Kidney tubule cell (primary cell): ENCODE measurements at places on chromosomes 5 and 9.

DNA sequence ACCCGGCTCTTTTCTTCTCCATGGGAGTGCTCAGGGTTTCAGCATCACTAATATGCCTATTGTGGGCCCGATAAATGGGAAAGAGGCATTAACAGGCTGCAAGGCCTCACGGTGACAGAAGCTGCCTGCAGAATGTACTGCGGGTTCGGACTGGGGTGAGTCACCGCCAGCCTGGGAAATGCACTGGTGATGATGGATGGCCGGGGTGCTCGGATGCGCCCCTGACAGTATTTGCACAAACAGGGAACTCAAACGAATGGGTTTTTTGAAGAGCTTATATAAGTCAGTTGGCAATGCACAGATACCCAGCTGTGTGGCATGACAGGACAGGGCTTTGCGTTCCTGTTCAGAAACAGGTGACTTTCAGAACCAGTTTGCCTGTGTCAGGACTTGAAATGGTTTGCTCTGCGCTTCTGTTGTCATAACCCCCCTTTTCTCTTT lies 42.0 kb upstream of the PITX1 start:
- DNase-seq = no peak

DNA sequence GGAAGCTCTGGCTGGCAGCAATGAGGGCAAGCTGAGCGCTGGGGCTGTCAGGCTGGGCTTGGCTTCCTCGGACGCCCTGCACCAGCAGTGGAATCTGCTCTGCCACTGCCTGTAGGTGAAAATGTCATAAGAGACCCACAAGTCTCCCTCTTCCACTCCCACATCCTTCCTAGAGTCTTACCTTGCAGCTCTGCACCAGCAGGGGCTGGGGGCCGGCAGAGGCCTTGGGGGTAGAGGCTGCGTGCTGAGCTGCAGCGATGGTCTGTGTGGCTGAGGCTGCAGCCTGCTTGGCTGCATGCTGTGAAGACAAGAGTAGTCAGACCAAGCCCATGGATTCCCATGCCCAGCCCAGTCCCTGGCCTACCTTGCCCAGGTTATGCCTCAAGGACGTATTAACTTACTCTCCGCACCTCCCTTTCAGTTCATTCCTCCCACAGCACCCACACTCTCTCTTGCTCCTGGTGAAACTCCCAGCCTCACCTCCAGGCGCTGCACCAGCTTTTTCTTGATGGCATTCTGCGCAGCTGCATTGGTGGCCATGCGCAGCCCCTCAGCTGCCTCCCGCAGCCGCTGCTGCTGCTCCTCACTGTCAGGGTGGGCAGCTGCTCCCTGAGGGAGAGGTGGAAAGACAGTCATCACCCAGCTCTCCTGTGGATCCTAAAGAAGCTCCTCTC lies 17.3 kb downstream of the TLN1 start:
- DNase-seq = no peak

- no peak for DNase-seq
These were observed 40.9 kb upstream of the PWWP2A start for GRCh38 chr5:160159991-160160792.

DNA sequence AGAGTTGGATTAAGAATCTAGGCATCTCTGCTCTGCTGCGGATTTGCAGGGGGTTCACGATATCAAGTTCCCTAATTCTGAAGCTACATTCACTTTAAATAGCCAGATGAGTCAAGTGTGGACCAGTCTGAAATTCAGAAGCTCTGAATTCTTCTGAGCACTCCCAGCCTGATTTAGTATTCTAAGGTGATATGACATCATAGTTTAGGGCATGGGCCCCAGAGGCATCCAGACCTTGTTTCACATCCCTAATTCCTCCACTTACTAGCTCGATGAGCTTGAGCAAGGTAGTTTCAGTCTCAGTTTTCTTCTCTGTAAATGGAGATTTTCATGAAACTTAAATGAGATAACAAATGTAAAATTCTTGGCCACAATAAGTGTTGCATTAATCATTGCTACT lies 65.2 kb downstream of the TMEM167A start:
- peak; percentile 12 for DNase-seq

DNA sequence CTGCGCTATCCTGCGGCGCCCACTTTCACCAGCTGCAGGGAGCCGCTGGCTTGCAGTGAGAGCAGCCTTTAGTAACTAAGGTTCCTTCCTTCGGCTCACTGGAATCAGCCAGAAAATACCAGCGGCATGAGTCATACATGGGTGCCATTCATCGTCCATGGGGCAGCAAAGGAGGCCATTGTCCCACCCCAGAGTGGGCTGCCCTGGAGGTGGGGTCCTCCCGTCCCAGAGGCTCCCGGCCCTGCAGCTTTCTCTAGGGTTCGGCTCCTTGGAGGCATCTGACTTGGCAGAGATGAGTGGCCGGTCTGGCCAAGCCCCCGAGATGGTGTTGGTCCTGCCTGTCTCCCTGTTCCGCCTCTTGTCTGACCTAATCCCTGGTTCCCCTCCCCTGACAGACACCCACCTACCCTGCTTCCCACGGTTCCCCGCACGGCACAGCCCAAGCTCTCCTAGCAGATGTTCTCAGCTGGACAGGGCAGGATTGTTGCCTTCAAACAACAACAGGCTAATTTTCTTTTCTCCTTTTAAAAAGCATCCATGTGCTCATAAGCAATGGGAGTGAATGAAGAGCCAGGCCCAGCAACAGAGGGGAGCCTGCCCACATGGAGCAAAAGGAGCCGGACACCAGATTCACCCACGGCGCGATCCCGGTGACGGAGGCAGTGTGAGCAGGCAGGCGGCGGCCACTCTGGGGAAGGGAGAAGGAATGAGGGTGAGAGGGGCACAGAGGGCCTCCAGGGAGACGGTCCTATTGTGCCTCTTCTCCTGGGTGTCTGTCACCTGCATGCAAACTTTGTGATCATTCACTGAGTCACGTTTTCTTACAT lies 97.0 kb upstream of the COL5A1 start:
- peak; percentile 63 for DNase-seq

- DNase-seq = peak; percentile 75
These were observed 1.3 kb downstream of the MAP3K1 start for GRCh38 chr5:56816546-56817081.

GRCh38 chr5:151448038-151448985 lies 909 bp downstream of the SLC36A1 start:
- DNase-seq = peak; percentile 38

GRCh38 chr9:138072161-138072842 lies 194.7 kb downstream of the CACNA1B start:
- DNase-seq = no peak

DNA sequence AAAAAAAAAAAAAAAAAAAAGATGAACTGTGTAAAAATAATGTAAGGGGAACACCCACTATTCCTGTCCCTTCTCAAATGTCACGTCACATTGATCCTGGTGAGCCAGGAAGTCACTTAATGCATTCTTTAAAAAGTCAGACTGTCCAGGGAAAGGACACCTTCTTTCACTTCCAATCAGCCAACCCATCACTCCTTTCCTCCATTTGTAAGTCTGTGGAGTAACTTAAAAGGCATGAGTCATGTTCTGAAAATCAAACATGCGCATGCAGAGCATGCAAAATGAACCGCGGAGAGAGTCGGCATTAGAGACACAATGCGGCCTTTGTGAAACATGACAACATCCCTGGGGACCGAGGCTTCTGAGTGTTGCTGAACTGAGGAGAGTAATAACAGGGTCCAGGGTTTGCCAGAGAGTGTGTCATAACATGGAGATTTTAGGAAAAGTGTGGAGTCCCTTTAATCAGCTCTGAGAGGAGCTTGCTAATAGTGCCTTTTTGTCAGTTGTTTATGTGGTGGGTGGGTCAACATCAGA lies 77.6 kb upstream of the SEMA6A start:
- DNase-seq = peak; percentile 89
